ENCODE measurements at places on chromosomes 3 and 15. TPM values are rescaled to one million over a fixed set of nuclear protein-coding genes. Genes with fewer than 3 reads are reported as not detected.

Gene DLEC1
- polyA plus RNA-seq, result not detected

Gene ATP11B
- polyA plus RNA-seq, result 27.0 TPM

Gene SEMA6D
- polyA plus RNA-seq, result not detected

Gene SLC26A6
- polyA plus RNA-seq, result 24.8 TPM

Gene EXOSC7
- polyA plus RNA-seq, result 134 TPM

Gene IL16
- polyA plus RNA-seq, result 15.0 TPM

Gene TRIM42
- not detected for polyA plus RNA-seq

Gene MYRIP
- polyA plus RNA-seq, result not detected

Gene CKMT1A
- 7.7 TPM for polyA plus RNA-seq

Gene MINAR1
- polyA plus RNA-seq, result 0.49 TPM

Gene SYNM
- 0.18 TPM for polyA plus RNA-seq

Gene TUSC7
- not detected for polyA plus RNA-seq

Gene RTP3
- not detected for polyA plus RNA-seq

Gene SOX2
- polyA plus RNA-seq, result not detected

Gene NR2E3
- not detected for polyA plus RNA-seq

Gene SLC35G2
- 2.7 TPM for polyA plus RNA-seq

Gene DNAH12
- not detected for polyA plus RNA-seq

Gene LMAN1L
- polyA plus RNA-seq, result not detected

Gene BMF
- 0.86 TPM for polyA plus RNA-seq

Gene NR1I2
- not detected for polyA plus RNA-seq

Gene GOLGA8O
- not detected for polyA plus RNA-seq

Gene ZNF620
- polyA plus RNA-seq, result 2.3 TPM

Gene PDHB
- polyA plus RNA-seq, result 131 TPM

Gene ITIH4
- not detected for polyA plus RNA-seq

Gene GMNC
- polyA plus RNA-seq, result not detected

Gene TM4SF18
- polyA plus RNA-seq, result not detected

Gene NPAP1
- not detected for polyA plus RNA-seq

Gene PRR20G
- polyA plus RNA-seq, result not detected

Gene SPSB4
- not detected for polyA plus RNA-seq

Gene TNIK
- 22.2 TPM for polyA plus RNA-seq

Gene MYLK
- polyA plus RNA-seq, result not detected

Gene SIN3A
- polyA plus RNA-seq, result 30.6 TPM

Gene CD86
- polyA plus RNA-seq, result not detected

Gene PLA2G4B
- 5.6 TPM for polyA plus RNA-seq

Gene GP9
- not detected for polyA plus RNA-seq

Gene HIGD1A
- 331 TPM for polyA plus RNA-seq

Gene ZNF660
- 0.19 TPM for polyA plus RNA-seq

Gene FANCD2OS
- polyA plus RNA-seq, result not detected

Gene KCNMB2
- polyA plus RNA-seq, result not detected

Gene GRIP2
- polyA plus RNA-seq, result not detected

Gene CCDC50
- 40.4 TPM for polyA plus RNA-seq

Gene OR4F15
- not detected for polyA plus RNA-seq

Gene CGGBP1
- polyA plus RNA-seq, result 24.9 TPM

Data from K562 (cell line).